Breast epithelium (tissue), 4 donors: ENCODE measurements at places on chromosomes 12 and 14. TPM values are rescaled to one million over a fixed set of nuclear protein-coding genes. Genes with fewer than 3 reads are reported as not detected.

GRCh38 chr14:104164041-104164440, 25.7 kb downstream of the KIF26A start:
- H3K36me3 ChIP-seq: no peaks in the 10 kb centered on the region
- DNase-seq: no peak
- H3K4me1 ChIP-seq: no peaks in the 10 kb centered on the region
- no peak overlapping the region for H3K27ac ChIP-seq
- no peak overlapping the region for H3K4me3 ChIP-seq

ADSS1 gene
- total RNA-seq: 7.3 TPM

LALBA gene
- not detected for total RNA-seq

DNA sequence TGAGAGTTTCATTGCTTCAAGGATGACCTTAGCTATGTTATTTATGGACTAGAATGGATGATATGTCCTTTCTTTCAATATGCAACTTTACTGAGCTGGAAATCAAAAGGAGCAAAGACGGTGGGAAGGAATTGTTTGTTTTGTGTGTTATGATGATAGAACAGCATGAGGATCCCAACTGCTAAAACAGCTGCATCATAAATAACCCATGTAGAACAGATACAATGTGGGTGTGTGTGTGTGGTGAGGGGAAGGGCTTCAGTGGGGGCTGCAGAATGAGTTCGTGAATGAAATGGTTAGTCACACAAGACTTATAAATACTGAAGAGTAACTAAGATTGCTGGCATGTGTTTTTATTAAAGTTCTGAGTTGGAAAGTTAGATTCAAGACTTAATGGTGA, 80.1 kb downstream of the DACT1 start:
- no peaks in the 10 kb centered on the region for H3K36me3 ChIP-seq
- DNase-seq: no peak
- no peak overlapping the region for H3K4me3 ChIP-seq
- H3K4me1 ChIP-seq: no peaks in the 10 kb centered on the region
- no peak overlapping the region for H3K27ac ChIP-seq

DNA sequence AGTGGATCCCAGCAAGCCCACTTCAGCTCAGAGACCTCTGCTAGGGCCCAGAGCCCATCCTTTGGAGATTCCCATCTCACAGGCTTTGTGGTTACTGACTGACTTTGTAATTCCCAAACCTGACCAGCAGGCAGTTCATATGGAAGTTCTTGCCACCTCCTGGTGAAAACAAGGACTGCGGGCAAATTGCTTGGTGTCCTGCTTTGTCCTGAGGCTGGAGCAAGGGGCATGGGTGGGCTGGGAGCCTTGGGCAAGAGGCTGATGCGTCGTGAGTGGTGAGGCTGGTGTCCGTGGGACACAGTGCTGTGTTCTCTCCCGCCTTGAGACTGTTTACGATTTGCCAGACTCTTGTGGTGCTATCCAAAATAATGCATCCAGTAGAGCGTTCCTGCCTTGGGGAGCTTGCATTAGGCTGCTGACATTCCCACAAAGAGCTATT, 91.0 kb downstream of the LRRC74A start:
- peak overlapping the region; percentile 87 for H3K27ac ChIP-seq
- no peaks in the 10 kb centered on the region for H3K27me3 ChIP-seq
- H3K36me3 ChIP-seq: no peaks in the 10 kb centered on the region
- peaks cover 40% of the 10 kb centered on the region for H3K4me1 ChIP-seq

GRCh38 chr14:100108042-100108825, 43.0 kb downstream of the EVL start:
- no peaks in the 10 kb centered on the region for H3K27me3 ChIP-seq
- H3K27ac ChIP-seq: peak overlapping the region; percentile 29
- peak; percentile 56 for DNase-seq
- H3K36me3 ChIP-seq: no peaks in the 10 kb centered on the region
- no peak overlapping the region for H3K4me3 ChIP-seq

LMNTD1 gene
- total RNA-seq: not detected

- H3K27me3 ChIP-seq: no peaks in the 10 kb centered on the region
- H3K27ac ChIP-seq: no peak overlapping the region
- no peak for DNase-seq
- H3K36me3 ChIP-seq: no peaks in the 10 kb centered on the region
Observed at GRCh38 chr14:102170061-102170460, 30.4 kb downstream of the WDR20 start.

DNA sequence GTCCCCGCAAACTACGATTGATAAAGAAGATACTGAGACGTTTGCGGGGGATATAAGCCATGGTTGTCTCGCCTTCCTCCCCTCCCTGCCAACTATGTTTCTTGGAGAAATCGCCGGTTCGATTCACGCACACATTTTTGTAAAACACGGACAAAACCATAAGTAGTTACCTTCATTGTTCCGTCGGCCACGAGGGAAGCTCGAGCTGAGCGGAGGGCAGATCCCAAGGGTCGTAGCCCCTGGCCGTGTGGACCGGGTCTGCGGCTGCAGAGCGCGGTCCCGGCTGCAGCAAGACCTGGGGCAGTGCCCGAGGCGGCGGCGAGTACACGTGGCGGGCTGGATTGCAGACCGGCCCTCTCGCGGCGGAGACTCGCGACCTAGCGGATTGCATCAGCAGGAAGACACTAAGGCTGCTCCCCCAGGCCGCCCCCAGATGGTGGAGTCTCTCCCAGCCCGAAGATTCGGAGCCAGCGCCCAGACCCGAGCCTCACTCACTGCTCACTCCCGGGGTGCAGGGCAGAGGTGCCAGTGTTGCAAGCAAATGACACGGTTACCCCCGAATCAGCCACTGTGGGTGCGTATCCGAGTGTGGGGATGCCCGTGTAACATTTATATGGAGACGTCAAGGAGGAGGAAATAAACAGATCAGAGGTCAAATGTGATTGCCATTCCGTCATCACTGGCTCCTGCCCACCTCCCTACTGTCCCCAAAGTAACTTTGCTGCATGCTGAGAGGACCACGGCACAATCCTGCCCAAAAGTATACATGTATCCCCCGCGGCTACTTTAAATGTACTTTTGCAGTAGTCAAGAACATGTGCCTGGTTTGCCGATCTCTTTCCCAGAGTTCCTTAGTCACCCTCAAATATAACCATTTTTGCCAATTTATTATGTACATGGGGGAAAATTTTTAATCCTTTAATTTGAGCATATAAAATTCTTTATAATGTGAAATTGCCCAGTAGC, at the start of gene BCAT1:
Gene BCAT1 (minus strand): TSS at position 345 of the 966 bp plus-strand sequence. CDS start 169 bp downstream, at position 176.
- DNase-seq: peak; percentile 54
- H3K4me3 ChIP-seq: peak within 1 kb of the TSS; percentile 69
- no peaks in the 10 kb centered on the region for H3K27me3 ChIP-seq
- H3K4me1 ChIP-seq: no peaks in the 10 kb centered on the region
- H3K36me3 ChIP-seq: no peaks in the 10 kb centered on the region

DNA sequence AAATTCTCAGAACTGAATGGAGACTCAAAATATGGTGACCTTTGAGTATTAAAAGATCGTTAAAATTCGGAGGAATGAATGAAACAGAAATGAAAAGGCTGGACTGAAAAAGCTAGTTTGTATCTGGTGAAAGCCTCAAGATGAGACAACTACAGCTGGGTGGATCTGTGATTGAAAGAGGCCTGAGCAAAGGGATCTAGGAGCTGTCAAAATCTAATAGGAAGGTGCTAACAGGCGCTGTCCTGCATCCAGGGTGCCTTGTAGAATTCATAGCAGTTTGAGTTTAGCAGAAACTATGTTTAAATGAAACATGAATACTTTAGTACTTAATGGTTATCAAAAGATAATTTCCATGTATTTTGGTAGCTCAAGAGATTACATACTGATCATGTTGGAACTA, 2.3 kb downstream of the YY1 start:
- H3K27ac ChIP-seq: peak overlapping the region; percentile 99
- DNase-seq: no peak
- peaks cover 3% of the 10 kb centered on the region for H3K4me1 ChIP-seq

GLI1 gene
- total RNA-seq: 1.2 TPM

PTPN6 gene
- total RNA-seq: 14.7 TPM

CCDC177 gene
- total RNA-seq: not detected

- H3K27me3 ChIP-seq: no peaks in the 10 kb centered on the region
- no peaks in the 10 kb centered on the region for H3K36me3 ChIP-seq
- no peak overlapping the region for H3K27ac ChIP-seq
- no peak for DNase-seq
- no peak overlapping the region for H3K4me3 ChIP-seq
Observed at GRCh38 chr14:81062816-81063215, 107.4 kb downstream of the TSHR start.

GRCh38 chr14:100710826-100711462, 15.7 kb upstream of the DLK1 start:
- DNase-seq: no peak
- no peak overlapping the region for H3K4me3 ChIP-seq
- no peaks in the 10 kb centered on the region for H3K36me3 ChIP-seq
- no peak overlapping the region for H3K27ac ChIP-seq
- H3K27me3 ChIP-seq: no peaks in the 10 kb centered on the region
- no peaks in the 10 kb centered on the region for H3K4me1 ChIP-seq

TMEM233 gene
- total RNA-seq: not detected

ZDHHC22 gene
- not detected for total RNA-seq

DNA sequence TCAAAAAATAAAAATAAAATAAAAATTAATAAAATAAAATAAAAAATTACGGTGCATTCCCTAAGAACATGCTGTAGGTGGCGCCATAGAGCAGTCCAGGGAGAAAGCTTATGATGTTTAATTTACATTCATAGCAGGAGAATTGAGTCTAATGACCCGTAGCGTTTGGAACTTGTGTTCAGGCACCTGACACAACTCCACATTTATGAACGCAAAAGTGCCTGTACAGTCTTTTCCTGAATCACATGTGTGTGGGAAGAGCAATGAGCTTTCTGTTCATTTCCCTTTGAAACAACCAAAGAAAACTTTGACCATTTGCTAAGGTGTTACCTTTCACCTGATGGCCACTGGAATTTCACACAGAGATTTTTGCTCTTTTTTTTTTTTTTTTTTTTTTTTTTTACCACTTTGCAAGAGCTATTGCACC, 60.6 kb upstream of the KCNA1 start:
- no peaks in the 10 kb centered on the region for H3K4me1 ChIP-seq
- DNase-seq: no peak
- H3K27me3 ChIP-seq: no peaks in the 10 kb centered on the region
- no peak overlapping the region for H3K27ac ChIP-seq
- no peaks in the 10 kb centered on the region for H3K36me3 ChIP-seq

- no peak overlapping the region for H3K27ac ChIP-seq
- no peak for DNase-seq
- H3K4me3 ChIP-seq: no peak overlapping the region
- H3K36me3 ChIP-seq: no peaks in the 10 kb centered on the region
- H3K27me3 ChIP-seq: peaks cover 2% of the 10 kb centered on the region
- no peaks in the 10 kb centered on the region for H3K4me1 ChIP-seq
Observed at GRCh38 chr12:1814266-1814665, 6.1 kb upstream of the LRTM2 start.

NXPH4 gene
- 0.33 TPM for total RNA-seq

DNA sequence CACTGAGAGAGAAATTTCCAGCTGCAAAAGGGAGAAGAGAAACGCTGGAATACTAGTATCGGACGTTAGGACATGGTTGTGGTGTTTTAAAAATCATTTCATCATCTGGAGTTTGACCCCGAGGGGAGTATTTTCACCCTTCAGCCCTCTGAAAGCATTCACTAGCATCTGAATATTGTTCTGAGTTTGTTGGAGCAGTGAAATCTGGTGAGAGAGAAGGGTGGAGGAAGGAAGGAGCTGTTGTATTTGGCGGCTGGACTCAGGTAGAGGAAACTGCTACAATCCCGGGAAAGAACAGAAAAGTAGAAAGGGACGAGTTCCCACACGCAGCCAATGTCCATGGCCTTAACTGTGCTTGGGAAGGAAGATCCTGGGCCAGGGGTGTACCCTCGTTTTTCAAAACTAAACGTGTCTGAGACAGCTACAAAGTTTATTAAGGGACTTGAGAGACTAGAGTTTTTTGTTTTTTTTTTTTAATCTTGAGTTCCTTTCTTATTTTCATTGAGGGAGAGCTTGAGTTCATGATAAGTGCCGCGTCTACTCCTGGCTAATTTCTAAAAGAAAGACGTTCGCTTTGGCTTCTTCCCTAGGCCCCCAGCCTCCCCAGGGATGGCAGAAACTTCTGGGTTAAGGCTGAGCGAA, 896 bp upstream of the CDKN1B start:
- no peaks in the 10 kb centered on the region for H3K36me3 ChIP-seq
- H3K4me1 ChIP-seq: peaks cover 8% of the 10 kb centered on the region
- H3K4me3 ChIP-seq: peak overlapping the region; percentile 99

DNA sequence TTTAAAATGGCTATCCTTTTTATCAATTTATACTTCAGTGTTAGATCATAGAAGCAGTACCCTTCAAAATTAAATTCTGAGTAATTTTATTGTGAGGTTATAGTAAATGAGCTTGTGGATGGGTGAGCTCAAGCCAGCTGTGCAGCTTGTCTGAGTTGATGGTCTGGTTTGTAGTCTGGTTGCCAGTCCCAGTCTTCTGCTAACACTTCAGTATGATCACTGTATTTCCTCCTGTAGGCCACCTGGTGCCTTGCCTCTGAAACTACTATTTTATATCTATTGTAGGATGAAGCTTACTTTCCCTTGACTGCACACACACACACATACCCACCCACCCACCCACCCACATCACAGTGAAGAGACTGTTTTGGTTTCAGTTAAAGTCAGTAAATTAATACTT, 496.4 kb downstream of the PCNX1 start:
- H3K36me3 ChIP-seq: no peaks in the 10 kb centered on the region
- H3K27me3 ChIP-seq: no peaks in the 10 kb centered on the region
- no peaks in the 10 kb centered on the region for H3K4me1 ChIP-seq
- no peak overlapping the region for H3K4me3 ChIP-seq

DNA sequence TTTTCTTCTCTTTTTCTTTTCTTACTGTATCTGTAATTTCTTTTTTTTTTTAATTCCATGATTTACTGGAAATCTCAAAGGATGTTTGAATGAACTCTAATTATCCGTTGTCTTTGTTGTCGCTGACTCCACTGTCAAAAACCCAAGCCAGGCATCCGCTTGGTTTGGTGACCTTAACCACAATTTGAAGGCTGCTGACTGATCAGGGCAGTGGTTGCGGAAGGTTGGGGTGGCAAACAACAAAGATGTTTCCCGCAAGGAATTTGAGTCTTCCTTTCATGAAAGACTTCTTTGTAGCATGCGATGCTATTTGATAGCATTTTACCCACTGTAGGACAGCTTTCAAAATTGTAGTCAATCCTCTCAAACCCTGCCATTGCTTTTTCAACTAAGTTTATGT, 1013.8 kb downstream of the DIO2 start:
- no peak overlapping the region for H3K27ac ChIP-seq
- no peaks in the 10 kb centered on the region for H3K36me3 ChIP-seq

DNA sequence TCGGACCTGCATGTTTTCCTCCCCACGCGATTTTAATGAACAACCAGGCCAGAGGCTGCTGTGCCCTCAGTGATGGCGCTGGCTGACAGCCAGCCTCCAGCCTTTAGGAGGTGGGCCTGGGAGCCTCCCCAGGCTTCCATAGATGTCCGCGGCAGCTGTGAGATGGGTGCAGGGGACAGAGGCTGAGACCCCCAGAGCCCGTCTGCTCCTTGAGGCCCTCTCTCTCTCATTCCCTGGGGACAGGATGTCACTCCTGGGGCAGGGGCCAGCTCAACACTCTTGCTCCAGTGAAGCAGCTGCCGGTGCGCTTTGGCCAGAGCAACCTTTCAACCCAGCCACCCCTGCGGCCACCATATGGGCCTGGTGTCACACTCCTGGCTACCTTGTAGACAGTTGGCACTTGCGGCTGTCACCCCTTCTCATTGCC, 24.8 kb downstream of the MVK start:
- DNase-seq: no peak
- H3K4me1 ChIP-seq: no peaks in the 10 kb centered on the region
- no peaks in the 10 kb centered on the region for H3K27me3 ChIP-seq
- H3K27ac ChIP-seq: no peak overlapping the region
- H3K4me3 ChIP-seq: no peak overlapping the region
- no peaks in the 10 kb centered on the region for H3K36me3 ChIP-seq

GRCh38 chr14:24256960-24257359, 6.0 kb downstream of the TGM1 start:
- no peak for DNase-seq
- no peaks in the 10 kb centered on the region for H3K36me3 ChIP-seq
- H3K4me3 ChIP-seq: no peak overlapping the region
- H3K27me3 ChIP-seq: no peaks in the 10 kb centered on the region
- H3K4me1 ChIP-seq: no peaks in the 10 kb centered on the region

C12orf54 gene
- not detected for total RNA-seq
